ENCODE measurements at places on chromosomes 2 and 18.

DNA sequence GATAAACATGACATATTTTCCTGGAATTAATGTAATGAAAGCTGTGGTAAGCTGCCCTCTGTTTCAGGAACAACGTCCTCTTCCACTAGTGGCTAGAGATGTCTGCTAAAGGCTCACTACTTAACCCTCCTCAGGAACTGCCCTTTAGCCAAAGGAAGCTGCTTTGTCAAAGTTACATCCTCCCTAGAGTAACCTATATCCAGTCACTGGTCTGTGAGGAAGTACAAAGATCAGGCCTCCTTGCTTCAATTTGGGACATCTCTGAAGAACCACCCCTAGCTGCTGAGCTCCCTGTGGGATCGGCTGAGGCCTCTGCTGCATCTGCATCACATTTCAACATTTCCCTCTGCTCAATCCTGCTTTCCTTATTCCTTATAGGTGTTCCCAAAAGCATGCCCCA, 107.8 kb downstream of the PRELID3A start:
- no peak for DNase-seq

DNA sequence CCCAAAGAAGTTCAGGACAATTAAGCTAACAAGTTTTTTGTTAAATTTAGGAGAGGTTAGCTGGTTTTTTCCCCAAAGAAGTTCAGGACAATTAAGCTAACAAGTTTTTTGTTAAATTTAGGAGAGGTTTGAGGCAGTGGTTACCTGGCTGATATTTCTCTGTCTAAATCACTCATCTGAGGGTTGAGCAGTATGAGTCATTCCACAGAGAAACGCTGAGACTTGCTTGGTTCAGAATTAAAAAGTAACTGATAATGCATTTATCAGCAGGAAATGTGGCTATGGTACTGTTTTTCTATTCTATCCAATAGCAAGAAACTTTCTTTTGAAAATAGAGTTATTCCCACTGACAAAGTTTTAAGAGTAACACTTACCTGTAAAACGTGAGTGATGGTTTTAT, 22.8 kb upstream of the KIDINS220 start:
- DNase-seq: no peak

DNA sequence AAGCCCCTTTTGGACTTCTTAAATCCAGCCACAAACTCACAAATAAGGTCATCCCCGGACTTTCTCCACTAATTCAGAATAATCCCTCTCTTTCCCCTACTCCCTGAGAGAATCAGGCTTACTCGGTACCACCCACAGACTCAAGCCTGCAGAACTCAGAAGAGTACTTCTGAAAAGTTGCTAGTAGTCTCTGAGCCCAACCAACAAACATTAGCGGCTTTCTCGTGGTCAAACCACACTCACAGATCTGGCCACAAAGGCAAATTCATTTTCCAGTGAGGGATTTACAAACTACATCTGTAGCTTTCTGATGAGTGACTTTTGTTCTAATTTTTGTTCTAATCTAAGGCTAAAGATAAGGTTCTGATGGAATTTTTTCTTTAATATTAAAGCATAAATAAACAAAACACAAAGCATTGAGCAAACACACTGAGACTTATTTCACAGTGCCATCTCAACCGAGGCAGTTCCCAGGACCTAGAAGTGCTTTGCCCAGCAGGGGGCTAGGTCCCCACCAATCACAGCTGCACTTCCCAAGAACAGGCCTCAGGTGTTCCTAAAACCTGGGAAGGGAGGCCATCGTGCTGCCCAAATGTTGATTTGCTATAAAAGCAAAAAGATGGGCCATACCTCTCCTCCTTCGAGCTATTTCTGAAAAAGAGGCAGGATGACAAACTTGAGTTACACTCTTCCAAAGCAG, 110.7 kb downstream of the COLEC12 start:
- DNase-seq: no peak

DNA sequence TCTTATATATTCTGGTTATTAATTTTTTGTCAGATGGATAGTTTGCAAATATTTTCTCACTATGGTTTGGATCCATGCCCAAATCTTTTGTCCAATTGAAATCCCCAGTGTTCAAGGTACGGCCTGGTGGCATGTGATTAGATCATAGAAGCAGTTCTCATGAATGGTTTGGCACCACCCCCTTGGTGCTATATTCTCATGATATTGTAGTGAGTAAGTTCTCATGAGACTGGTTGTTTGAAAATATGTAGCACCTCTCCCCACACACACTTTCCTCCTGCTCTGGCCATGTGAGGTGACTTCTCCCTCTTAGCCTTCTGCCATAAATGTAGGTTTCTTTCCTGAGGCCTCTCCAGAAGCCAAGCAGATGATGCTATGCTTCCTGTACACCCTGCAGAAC, 107.7 kb upstream of the KYNU start:
- DNase-seq: no peak

DNA sequence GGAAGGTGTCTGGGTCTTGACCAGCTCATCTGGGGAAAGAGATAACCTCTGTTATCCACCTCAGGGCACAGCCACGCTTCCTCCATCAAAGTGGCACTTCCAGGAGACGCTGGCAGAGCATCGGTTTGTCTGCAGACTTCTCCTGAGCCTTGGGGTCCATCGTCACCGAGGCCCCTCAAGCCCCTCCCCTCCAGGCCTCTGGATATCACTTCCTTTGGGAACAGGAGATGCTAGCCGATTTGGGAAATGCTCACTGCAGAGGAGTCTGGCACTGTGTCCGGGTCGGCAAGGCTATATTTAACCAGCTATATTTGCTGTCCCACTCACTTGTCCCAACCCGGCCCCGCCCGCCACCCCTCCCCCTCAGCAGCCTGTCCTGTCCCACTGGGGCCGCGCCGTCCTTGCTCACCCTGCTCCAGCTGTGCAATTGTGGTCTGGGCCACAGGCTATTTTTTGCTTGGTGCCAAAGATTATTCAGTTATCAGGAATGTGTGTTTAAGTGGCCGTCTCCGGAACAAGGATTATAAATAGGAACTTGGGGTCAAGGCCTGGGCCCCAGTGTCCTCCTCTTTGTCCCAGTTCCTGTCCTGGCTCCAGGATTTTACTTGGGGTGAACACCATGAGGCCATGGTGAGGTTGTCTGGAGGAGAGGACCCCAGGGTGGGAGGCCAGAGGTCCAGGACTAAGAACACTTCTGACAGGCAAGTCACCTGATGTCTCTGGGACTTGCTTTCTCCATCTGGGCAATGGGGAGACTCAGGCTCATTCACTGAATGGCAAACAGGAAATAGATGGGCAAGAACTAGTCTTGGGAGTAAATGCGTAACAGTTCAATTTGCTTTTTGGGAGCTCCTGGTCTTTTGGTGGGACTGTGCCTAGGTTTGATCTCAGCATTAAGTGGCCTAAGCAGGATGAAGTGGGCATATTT, 263.6 kb downstream of the DYSF start:
- no peak for DNase-seq

- no peak for DNase-seq
Observed at GRCh38 chr2:43572244-43572643, 23.6 kb downstream of the THADA start.

DNA sequence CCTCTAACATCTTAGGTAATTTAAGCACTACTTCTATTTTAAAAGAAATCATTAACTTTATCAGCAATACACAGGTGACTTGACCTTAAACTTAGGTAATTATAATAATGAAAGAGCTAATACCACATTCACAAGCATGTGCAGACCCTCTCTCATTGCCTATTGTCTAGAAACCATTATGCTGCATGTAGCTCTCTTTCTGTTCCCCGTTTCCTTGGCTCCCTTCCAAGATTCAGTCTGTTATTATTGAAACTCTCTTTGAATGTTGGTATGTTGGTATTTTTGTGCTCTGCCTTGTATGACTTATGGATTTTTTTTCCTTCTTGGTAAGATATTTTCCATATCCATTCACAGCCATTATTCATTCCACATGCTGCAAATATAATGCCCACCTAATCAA, 201.2 kb downstream of the CDCA7 start:
- no peak for DNase-seq

DNA sequence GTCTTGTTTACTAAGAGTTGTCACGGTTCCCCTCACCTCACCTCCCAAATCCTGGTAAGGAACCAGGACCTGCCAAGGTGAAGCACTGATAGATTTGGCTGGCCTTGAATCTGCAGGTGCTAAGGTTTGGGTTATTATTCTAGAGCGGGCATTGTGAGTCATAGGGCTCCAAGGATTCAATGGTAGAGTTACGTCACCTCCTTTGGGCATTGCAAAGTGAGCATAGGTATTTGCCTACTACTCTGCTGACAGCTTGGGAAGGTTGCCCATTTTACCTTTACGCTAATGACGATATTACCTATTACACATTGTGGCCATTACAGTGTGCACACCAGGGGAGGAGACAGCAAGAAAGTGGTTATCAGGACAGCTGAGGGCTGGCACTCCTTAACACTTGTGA, 59.3 kb downstream of the SETBP1 start:
- no peak for DNase-seq

- no peak for DNase-seq
Observed at GRCh38 chr2:126863336-126864015, 35.2 kb upstream of the TEX51 start.

DNA sequence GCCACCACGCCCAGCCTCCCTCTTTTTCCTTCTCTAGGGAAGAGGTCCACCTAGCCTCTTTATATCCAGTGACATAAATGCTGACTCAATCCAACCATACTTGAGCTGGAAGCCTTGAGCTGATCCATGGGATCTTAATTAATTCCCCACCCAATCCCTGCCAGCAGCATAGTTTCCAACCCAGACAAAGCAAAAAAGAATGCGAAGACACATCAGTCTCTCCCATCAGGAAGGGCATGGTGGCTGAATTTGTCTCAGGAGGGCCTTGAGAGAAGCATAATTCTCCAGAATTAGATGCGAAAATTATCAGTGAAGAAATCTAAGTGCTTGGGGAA, 22.5 kb downstream of the CASP10 start:
- no peak for DNase-seq

- DNase-seq: no peak
Observed at GRCh38 chr2:237670641-237671040, 43.3 kb downstream of the LRRFIP1 start.

DNA sequence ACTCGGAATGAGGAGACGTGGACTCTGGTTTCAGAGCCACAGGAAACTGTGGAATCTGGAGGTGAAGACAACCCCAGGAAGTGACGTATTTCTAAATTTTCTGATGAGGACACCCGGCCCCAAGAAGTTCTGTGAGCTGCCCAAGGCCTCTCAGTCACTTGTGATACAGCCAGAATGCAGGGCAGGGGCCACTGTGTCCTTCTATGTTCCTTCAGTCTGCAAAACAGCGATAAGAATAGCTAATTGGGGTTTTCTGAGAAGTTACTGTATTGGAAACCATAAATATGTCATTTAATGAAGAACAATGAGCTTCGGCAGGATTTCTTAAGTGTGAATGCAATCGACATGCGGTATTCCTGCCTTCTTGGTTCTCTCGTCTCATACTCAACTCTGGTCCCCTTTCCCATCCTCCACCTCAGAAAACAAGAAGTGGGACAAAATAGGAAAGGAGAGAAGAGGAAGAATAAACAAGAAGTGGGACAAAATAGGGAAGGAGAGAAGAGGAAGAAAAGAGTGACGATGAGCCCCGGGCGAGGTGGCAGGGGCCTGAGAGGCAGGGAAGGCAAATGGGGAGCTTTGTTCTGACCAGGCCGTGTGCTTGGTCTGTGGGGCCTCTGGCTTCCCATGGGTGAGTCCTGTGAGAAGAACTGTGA, 282.0 kb upstream of the REV1 start:
- no peak for DNase-seq

GRCh38 chr2:217756375-217757107, 246.3 kb downstream of the TNS1 start:
- DNase-seq: no peak

DNA sequence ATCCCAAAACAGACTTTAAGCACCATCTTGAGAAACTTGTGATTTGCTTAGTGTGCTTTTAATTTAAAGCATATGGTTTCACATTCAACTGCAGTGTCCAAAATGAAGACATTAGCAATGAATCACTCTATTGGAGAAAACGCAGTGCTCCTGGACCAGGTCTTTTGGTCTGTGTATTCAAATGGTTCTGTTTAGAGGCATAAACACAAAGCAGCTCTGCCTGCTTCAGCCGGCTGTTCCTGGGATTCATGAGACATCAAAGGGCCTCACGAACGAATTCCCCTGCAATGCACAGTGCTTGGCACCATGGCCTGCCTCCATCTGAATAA, 117.1 kb upstream of the SP5 start:
- no peak for DNase-seq

DNA sequence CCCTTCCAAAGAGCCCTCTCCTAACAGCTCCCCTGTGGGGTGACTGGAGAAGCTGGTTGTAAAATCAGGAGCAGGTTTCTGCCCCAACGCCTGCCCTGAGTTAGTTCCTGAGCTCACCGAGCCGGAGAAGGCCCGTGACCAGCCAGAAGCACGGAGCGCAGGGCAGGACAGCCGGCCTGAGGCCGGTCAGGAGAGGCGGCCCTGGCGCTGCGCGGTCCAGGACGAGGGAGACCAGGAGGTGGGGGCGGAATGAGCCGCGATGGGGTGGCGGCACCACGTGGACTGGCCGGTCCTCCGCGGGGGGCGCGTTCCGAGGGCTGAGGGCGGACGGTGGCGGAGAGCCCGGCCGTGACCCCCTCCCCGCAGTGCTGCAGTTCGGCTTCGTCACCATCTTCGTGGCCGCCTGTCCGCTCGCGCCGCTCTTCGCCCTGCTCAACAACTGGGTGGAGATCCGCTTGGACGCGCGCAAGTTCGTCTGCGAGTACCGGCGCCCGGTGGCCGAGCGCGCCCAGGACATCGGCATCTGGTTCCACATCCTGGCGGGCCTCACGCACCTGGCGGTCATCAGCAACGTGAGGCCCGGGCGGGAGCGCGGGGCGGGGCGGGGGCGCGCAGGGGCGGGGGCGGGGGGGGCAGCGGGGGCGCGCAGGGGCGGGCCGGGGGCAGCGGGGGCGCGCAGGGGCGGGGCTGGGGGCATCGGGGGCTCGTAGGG, 29.0 kb downstream of the ANO7 start:
- DNase-seq: no peak

GRCh38 chr2:26591619-26592505, 49.3 kb downstream of the CIB4 start:
- DNase-seq: no peak

DNA sequence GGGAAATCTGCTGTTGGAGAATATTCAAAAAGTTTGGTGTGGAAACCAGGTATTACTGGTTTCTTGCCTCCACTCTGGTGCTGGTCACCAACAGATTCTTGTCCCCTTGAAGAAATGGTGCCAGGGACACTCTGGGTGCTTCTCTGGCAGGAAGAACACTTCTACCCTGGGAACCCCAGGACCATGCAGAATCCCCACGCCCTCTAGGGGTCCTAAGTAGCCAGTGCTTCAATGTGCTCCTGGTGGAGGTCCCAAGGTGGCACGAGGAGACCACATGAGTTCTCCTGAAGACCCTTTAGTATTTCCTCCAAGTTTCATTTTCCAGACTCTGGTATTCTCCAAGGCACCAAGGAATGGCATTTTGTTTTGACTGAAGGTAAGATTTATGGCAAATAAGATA, 380.6 kb downstream of the TSN start:
- DNase-seq: no peak

Data from NCI-H524 treated with DMSO at 0.1 percent for 48 hours (cell line).